ENCODE measurements at places on chromosomes 11 and 22.

GRCh38 chr11:64809781-64810241 is 540 bp downstream of the MEN1 start:
- no peak for DNase-seq
- H3K27me3 ChIP-seq, result no peaks in the 10 kb centered on the region
- peaks cover 4% of the 10 kb centered on the region for H3K36me3 ChIP-seq

GRCh38 chr11:102530558-102530957 is at the start of gene MMP7:
Gene MMP7 (minus strand): TSS chr11:102530747. CDS start chr11:102530700, 47 bp downstream.
- H3K4me1 ChIP-seq, result no peaks in the 10 kb centered on the region
- no peaks in the 10 kb centered on the region for H3K27me3 ChIP-seq
- no peak within 1 kb of the TSS for H3K27ac ChIP-seq
- H3K4me3 ChIP-seq, result no peak within 1 kb of the TSS
- H3K36me3 ChIP-seq, result no peaks in the 10 kb centered on the region

DNA sequence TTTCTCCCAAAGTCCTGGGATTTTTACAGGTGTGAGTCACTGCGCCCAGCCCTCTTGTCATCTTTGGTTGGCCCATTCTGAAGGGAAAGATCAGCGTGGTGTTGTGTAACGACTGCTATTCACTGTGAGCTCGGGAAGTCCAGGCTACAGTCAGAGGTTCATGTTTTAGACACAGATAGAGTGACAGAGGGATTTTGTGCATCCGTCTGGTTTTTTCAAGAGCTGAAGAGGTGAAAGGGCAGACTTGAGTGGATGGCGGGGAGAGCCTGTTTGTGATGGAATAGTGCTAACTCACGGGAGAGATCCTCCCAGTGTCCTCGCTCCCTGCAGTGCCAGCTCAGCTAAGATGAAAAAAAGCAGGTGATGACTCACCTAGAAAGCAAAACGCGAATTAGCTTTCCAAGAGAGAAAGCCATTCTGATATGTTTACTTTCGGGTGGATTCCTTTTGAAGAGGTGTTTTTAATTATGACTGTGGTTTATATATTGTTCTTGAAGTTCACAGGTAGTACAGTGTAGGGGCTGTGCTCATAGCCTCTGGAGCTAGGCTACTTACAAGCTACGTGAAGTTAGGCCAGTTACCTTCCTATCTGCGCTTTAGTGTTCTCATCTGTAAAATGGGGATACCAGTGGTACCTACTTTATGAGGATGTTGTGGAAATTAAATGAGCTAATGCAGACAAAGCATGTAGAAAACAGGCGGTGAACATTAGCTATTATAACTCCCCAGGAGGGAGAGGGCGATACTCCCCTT is 67.2 kb downstream of the C11orf91 start:
- DNase-seq, result peak; percentile 83
- no peaks in the 10 kb centered on the region for H3K36me3 ChIP-seq
- H3K4me1 ChIP-seq, result peaks cover 11% of the 10 kb centered on the region
- no peak overlapping the region for H3K4me3 ChIP-seq
- no peaks in the 10 kb centered on the region for H3K27me3 ChIP-seq

DNA sequence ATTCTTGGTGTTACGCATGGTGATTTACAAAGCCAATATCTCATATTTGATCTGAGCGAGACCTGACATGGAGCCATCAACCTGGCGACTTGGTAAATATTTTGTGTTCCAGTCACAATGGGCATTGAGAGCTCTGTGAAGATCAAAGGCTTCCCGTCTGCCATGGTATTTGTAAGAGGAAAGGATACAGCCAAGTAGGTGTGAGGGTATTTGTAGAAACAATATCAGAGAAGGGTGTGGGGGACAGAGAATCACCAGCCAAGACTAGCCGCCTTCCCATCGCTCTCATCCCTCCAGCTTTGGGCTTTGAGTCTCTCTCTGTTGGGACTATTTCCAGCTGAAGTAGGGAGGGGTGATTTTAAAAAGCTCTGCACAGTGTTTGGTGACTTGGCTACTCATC is 173.4 kb upstream of the BDNF start:
- H3K4me1 ChIP-seq, result no peaks in the 10 kb centered on the region
- H3K4me3 ChIP-seq, result no peak overlapping the region
- H3K27me3 ChIP-seq, result no peaks in the 10 kb centered on the region

GRCh38 chr22:44185237-44186120 is 4.8 kb downstream of the PARVG start:
- no peaks in the 10 kb centered on the region for H3K36me3 ChIP-seq
- no peak overlapping the region for H3K4me3 ChIP-seq
- H3K4me1 ChIP-seq, result no peaks in the 10 kb centered on the region
- no peaks in the 10 kb centered on the region for H3K27me3 ChIP-seq

DNA sequence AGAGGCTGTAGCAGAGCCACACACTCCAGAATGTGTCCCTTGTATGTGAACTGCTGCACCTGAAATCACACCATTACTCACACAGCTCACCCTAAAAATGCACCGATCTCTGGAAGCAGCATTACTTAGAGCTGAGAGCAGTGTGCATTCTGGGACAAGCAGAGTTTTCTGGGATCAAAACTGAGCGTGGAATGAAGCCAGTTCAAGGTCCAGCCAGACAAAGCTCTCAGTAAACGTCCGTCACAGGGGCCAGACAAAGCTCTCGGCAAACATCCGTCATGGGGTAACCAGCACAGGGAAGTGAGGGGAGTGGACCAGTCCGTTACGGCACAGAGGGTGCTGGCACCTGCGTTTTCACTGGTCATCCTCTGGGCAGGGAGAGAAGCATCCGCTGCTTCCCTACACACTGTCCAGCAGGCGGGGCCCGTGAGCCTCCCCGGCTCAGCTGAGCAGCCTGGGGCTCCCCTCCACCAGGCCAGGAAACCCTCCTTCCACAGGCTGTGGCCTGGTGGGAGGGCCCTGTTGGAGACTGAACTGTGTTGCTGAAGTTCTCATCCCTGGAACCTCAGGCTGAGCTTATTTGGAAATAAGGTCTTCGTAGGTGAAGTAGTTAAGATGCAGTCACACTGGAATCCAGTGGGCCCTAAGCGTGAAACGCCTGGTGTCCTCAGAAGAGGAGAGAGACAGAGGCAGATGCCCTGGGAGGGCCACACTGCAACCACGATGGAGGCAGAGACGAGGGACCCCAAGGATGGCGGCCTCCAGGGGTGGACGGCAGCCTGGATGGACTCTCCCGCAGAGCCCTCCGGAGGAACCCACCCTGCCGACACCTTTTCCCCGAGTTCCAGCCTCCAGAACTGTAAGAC is 883.9 kb downstream of the BRD1 start:
- no peak for DNase-seq
- no peak overlapping the region for H3K27ac ChIP-seq
- no peaks in the 10 kb centered on the region for H3K4me1 ChIP-seq
- H3K36me3 ChIP-seq, result no peaks in the 10 kb centered on the region
- H3K4me3 ChIP-seq, result no peak overlapping the region
- H3K27me3 ChIP-seq, result no peaks in the 10 kb centered on the region

GRCh38 chr11:35943713-35944502 is at the start of gene LDLRAD3:
Gene LDLRAD3 (plus strand): TSS chr11:35944062. CDS start chr11:35944099, 37 bp downstream.
- peak within 1 kb of the TSS; percentile 67 for H3K4me3 ChIP-seq
- H3K4me1 ChIP-seq, result peaks cover 6% of the 10 kb centered on the region
- H3K27ac ChIP-seq, result peak within 1 kb of the TSS; percentile 22
- DNase-seq, result peak; percentile 87

DNA sequence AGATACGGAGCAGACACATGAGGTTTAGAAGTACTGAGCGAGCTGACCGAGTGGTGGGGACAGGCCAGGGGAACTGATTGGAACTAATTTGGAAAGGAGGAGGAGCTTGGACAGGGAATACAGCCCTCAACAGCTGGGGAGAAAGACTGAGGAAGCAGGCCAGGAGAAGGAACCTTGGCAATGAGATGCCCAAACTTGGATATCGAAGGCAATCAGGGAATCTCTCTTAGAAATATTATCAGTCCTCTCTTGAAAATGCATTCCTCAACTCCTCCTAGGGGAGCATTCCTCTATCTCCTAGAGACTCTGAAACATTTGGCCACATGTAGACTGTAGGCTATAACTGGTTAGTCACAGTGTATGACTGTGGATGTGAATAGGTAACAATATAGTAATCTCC is 284.6 kb downstream of the GUCY1A2 start:
- H3K36me3 ChIP-seq, result no peaks in the 10 kb centered on the region
- no peaks in the 10 kb centered on the region for H3K4me1 ChIP-seq
- no peak for DNase-seq
- H3K4me3 ChIP-seq, result no peak overlapping the region
- H3K27ac ChIP-seq, result no peak overlapping the region

DNA sequence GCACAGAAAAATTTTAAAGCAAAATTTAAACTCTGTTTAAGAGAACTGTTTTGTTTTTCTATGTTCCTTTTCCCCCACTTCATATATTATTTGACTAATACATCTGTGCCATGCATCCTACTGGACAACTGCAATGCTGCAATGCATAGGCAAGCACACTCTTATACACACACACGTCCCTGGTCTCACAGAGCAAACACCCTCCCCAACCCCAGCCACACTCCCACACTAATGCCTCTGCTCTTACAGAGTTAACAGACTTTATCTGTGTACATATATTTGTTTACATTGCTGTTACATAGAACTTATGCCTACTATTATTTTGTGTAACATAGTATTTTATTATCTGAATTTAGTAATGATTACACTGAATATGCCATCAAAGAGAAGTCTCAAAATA is 25.5 kb upstream of the CTSC start:
- H3K4me1 ChIP-seq, result no peaks in the 10 kb centered on the region
- DNase-seq, result no peak
- H3K27me3 ChIP-seq, result no peaks in the 10 kb centered on the region
- no peak overlapping the region for H3K4me3 ChIP-seq

- DNase-seq, result no peak
- peaks cover 18% of the 10 kb centered on the region for H3K36me3 ChIP-seq
- no peaks in the 10 kb centered on the region for H3K27me3 ChIP-seq
- H3K4me1 ChIP-seq, result peaks cover 73% of the 10 kb centered on the region
These were observed 116.2 kb downstream of the ETS1 start for GRCh38 chr11:128471138-128471661.

DNA sequence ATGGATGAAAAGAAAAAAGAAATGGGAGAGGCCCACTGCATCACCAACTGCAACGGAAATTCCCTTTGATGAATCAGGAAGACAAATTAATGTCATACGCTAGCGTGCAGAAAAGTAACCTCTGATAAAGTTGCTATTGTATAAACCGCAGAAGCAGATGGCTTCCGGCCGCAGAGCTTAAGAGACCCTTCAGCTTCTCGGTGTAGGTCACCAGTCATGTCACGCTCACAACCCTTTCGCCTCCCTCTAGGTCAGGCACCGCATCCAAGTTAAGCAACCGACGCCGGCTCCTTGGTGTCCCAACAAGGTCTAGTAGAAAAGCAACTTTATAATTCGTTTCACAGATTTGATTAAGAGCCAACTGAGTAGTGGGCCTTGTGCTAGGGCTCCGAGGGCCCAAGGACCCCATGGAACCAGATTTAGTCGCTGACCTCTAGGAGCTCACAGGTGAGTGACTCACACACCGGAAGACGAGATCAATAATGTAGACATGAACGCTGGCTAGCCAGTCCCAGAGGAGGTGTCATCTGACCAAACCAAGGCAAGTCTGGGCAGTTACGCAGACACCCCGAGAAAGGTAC is 1.2 kb upstream of the ZFP91 start:
- peak overlapping the region; percentile 92 for H3K4me3 ChIP-seq
- H3K4me1 ChIP-seq, result peaks cover 29% of the 10 kb centered on the region
- H3K27me3 ChIP-seq, result no peaks in the 10 kb centered on the region
- peak; percentile 97 for DNase-seq

- H3K36me3 ChIP-seq, result no peaks in the 10 kb centered on the region
- no peak overlapping the region for H3K4me3 ChIP-seq
- DNase-seq, result no peak
- no peaks in the 10 kb centered on the region for H3K27me3 ChIP-seq
- no peaks in the 10 kb centered on the region for H3K4me1 ChIP-seq
- H3K27ac ChIP-seq, result no peak overlapping the region
These were observed 24.1 kb downstream of the DGCR2 start for GRCh38 chr22:19098157-19098556.

GRCh38 chr22:40001800-40002577 is 7.2 kb downstream of the FAM83F start:
- no peak for DNase-seq
- H3K4me3 ChIP-seq, result no peak overlapping the region
- H3K27ac ChIP-seq, result no peak overlapping the region
- H3K4me1 ChIP-seq, result no peaks in the 10 kb centered on the region
- H3K36me3 ChIP-seq, result no peaks in the 10 kb centered on the region

- no peaks in the 10 kb centered on the region for H3K36me3 ChIP-seq
- H3K4me1 ChIP-seq, result no peaks in the 10 kb centered on the region
- H3K4me3 ChIP-seq, result no peak overlapping the region
- no peak for DNase-seq
These were observed 143.9 kb upstream of the MPPED2 start for GRCh38 chr11:30730011-30730410.

DNA sequence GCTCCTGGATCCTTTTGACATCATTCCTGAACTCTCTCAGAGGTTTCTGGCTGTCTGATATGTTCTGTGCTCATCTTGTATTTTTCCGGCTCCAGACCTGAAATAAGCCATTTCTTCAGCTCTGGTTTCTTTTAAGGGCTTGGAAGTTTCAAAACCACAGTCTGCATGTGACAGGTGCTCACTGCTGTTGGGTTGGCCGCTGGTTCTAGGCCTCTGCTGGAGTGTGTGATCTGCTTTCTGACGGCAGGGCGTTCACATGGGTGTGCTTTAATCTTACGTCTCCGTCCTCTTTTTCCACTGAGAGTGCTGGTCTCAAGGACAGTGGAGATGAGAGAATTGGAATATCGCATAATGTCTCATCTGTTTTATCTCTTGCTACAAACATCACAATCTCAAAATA is 10.3 kb downstream of the ZBED4 start:
- H3K4me3 ChIP-seq, result no peak overlapping the region
- no peak for DNase-seq
- no peaks in the 10 kb centered on the region for H3K27me3 ChIP-seq
- no peaks in the 10 kb centered on the region for H3K36me3 ChIP-seq
- H3K27ac ChIP-seq, result no peak overlapping the region

DNA sequence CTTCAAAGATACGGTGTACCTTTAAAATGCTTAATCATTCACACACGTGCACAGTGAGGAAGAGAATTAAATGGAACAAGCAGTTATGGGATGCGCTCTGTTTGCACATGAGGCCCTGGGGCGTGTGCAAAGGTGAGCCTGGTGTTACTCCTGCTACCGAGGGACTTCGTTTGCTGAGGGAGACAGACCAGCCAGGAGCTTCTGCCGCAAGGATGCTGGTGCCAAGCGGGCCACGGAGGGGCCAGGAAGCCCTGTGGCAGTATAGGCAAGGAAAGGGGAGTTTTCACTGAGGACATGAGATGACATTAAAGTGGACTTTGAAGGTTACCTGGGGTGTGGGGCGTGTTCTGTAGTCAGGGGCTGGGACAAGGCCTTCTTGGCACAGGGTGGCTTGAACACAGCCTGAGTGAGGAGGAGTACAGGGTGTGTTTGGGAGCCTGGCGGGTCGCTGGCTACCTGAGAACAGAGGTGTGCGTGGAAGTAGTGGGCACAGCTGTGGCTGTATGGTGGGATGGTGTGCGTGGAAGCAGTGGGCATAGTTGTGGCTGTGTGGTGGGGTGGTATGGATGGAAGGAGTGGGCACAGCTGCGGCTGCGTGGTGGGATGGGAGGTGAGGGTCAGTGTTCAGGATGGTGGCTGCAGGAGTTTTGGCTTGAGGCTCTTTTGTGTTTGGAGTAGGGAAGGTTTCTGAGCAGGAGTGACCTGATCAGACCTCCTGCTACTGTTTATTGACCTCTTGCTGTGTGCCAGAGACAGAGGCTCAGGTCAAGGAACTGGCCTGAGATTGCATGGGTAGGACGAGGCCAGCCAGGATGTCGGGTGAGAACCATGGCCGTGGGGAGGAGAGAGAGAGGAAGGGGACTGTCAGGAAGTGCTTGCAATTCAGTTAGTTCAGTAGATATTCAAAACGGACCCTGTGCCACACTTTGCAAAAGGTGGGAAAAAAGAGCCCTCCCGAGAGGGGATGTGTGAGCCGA is 13.7 kb downstream of the TBC1D22A start:
- no peaks in the 10 kb centered on the region for H3K27me3 ChIP-seq
- no peak for DNase-seq
- no peaks in the 10 kb centered on the region for H3K36me3 ChIP-seq
- no peak overlapping the region for H3K27ac ChIP-seq
- H3K4me1 ChIP-seq, result peaks cover 2% of the 10 kb centered on the region

Measured in fibroblast of lung (primary cell).